NCI-H510A treated with DMSO at 0.1 percent for 48 hours (cell line): ENCODE measurements at places on chromosomes 7 and 10.

GRCh38 chr10:86654411-86655172 is at the start of gene OPN4:
Gene OPN4 (plus strand): TSS chr10:86654547. CDS start chr10:86654784, 237 bp downstream.
- DNase-seq: no peak

GRCh38 chr7:22394739-22395138 is 37.8 kb upstream of the RAPGEF5 start:
- DNase-seq: no peak

- no peak for DNase-seq
Observed at GRCh38 chr10:63689768-63690167, 168.6 kb downstream of the REEP3 start.

- DNase-seq: no peak
Observed at GRCh38 chr10:57654856-57655255, 612.8 kb downstream of the IPMK start.

- DNase-seq: no peak
Observed at GRCh38 chr7:143285806-143286521, 1.2 kb downstream of the TMEM139 start.

- DNase-seq: no peak
Observed at GRCh38 chr7:129258649-129259389, 34.0 kb downstream of the AHCYL2 start.

DNA sequence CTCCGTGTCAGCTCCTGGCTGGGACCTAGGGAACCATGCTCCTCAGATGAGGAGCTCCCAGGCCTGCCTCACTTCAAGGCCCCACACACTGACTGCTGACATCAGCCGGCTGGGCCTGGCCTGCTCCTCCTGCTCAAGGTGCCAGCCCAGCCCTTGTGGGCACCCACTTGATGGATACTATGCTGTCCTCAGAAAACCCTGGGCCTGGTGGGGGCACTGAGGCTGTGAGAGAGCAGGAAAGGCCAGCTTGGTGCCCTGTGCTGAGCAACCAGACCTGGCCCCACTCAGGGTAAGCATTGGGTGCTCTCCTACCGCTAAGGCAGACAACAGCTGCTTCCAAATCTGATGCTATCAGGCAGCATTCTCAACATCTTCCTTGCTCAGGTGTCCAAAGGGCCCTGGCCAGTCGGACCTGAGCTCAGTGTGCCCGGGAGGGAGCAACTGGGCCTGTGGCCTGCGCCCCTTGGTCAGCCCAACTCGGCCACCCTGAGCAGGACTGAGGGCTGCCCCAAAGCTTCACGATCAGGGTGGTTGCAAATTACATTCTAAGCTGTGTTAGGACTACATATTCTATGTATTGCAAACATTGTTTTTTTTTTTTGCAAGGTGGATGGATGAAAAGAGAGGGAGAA is 21.9 kb upstream of the ANTXRL start:
- no peak for DNase-seq

GRCh38 chr7:140230516-140230860 is 53.7 kb upstream of the KDM7A start:
- DNase-seq: no peak

- peak; percentile 58 for DNase-seq
Observed at GRCh38 chr10:45373576-45374349, at the start of gene ALOX5. Gene ALOX5 (plus strand): TSS chr10:45374216. CDS start chr10:45374280, 64 bp downstream.

DNA sequence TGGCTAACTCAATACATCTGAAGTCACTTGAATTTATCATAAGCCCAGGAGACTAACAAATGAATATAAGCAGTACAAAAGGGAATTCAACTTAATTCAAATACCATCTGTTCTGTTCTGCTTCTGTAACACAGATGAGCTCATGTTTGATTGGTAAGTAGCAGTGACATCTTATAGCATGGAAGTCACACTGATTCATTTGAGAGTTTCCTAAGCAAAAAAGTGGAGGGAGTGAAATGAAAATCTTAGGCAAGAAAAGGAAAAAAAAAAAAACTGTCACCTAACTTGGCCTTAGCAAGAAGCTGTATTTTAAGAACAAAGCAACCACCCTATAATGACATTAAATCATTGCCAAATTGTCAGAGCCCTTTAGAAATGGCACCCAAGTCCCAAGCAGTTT is 49.5 kb downstream of the SMURF1 start:
- DNase-seq: no peak

DNA sequence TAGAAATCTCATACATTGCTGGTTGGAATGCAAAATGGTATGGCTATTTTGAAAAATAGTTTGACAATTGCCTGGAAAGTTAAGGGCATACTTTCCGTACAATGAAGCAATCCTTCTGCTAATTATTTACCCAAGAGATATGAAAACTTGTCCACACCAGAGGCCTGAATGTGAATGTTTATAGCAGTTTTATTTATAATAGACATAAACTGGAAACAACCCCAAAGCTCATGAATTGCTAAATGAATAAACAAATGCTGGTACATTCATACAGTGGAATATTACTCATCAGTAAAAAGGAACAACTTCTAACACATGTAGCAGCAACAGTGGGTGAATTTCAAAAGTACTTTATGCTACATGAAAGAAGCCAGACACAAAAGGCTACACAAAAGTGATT is 42.7 kb downstream of the MMRN2 start:
- no peak for DNase-seq

GRCh38 chr10:128051548-128051947 is 74.7 kb downstream of the MKI67 start:
- DNase-seq: no peak
